ENCODE measurements at places on chromosomes 13 and 19.

GRCh38 chr13:104355041-104355670 is 1288.9 kb upstream of the SLC10A2 start:
- DNase-seq = no peak

DNA sequence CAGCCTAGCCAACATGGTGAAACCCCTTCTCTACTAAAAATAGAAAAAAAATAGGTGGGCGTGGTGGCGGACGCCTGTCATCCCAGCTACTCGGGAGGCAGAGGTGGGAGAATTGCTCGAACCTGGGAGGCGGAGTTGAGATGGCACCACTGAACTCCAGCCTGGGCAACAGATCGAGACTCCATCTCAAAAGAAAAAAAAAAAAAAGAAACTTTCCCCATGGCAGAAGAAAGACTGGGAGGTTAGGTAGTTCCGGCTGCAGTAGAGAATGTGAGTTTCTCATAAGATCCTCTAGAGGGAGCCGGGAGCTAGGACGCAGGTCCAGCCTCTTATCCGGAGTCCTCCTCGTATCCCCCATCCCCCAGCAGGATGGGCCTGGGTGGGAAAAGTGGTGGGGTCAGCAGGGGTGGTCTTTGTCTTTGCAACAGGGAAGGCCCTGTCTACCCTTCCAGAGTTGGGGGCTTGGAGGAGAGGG is 13.2 kb upstream of the CREB3L3 start:
- no peak for DNase-seq

- DNase-seq = peak; percentile 26
Measured at GRCh38 chr19:2087621-2088100, 8.5 kb downstream of the MOB3A start.

DNA sequence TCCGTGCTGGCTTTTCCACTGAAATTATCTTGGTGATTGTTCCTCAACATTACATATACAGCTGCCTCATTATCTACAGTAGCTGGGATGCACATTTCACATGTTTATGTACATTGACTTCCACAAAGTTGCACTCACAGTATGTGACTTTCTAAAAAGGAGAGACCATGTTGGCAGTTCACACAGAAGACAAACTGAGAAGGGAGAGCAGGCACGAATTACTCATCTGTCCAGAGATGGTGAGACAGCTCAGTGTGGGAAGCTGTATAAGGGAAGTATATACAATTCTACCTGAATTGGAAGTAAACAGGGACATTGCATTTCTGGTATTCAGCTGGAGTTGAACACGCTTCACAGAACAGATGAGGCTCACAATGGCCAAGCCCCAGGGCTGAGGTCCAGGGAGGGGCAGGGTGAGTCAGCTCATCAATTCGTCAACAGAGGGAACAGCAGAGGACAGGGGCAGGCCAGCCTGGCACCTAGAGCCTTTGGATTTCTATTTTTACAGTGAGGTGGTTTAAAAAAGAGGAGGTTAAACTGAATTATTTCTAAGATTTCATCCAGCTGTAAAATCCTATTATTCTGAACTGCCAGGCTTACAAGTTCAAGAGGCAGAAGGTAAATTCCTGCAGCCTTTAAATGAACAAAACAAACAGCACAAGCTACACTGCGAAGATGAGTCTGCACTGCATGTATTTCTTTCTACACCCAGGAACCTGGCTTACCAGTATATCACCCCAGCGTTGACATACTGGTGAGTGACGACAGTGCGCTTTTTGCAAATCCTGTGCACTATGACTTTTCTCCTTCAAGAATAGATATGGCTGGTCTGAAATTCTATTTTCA is 9.8 kb downstream of the PARP4 start:
- DNase-seq = no peak

DNA sequence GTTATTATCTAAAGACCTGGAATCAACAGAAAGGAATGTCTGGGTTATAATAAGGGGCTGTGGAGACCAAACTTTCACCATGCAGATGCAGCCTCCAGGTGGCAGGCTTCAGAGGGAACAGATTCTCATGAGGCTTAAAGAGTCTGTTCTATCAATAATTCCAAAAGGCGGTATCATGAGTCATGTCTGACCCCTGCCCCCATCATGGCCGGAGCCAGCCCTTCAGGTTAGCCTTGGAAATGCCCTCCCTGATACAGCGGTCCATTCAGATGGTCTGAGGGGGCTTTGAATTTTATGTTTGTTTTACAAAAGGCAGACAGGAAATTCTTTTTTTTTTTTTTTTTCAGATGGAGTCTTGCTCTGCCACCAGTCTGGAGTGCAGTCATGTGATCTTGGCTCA is 21.7 kb upstream of the LAMP1 start:
- DNase-seq = peak; percentile 17

DNA sequence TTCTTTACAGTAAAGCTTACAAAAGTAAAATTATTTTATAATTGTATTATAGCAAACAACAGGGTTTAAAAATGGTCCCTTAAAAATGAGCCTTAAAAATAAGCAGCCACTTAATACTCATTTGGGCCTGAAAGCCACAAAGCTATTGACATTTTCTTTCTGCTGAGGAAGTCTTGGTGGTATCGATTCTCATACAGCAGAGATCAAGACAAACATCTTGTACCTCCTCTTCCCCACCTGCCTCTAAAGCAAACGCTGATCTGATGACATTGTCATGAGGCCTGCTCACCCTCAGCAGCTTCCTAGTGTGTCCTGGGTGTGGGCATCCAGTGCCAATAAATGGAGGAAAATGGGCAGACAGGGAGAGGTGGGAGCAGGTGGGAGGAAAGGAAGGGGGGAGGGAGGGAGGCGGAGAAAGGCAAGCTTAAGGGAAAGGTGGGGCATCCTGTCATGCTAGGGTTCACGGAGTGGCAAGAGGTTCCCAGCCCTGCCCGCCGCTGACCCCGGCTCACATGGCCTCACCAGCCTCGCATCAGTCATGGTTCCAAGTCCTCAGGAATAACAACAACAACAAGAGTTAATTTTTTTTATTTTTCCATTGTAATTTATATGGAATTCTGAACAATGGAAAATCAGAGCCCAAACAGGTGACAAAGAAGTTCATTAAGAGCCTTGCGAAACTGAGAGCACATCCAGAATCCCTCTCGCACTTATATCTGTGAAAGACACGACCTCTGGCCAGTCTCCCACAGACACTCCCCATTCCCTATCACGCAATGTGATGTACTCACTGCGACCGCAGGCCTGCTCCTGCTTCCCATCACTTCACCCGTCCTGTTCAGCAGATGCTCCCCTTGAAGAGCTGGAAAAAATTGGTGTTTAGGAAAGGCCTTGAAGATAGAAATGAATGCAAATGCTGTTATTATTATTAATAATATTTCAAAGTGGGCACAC is 15.1 kb upstream of the ATP11A start:
- no peak for DNase-seq

DNA sequence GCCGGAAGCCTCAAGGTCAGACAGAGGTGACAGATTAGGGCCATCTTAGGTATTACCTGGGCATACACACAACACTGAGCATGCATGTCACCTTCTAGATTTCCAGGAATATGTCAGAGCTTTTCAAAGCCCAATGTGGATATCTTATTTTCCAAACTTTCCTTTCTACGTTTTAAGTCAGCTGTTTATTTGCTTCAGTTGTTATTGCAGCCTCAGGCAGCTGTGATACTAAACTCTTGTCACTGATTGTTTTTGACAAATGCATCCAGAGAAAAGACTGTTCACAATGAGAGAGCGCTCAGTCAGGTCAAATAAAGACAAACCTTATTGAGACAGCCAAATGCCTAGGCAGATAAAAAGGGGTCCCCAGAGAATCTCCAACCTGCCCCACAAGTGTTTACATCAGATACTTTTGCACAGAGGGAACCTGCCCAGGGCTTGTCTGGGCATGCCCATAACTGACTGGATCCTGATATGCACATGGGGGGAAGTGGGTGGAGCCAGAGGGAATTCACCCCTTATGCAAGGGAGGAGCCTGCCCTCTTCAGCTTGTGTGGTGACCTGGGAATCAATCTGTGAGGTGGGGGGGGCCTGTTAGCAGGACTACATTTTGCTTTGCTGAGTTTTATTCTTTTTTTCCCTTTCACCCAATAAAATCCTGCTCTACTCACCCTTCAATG is 28.5 kb downstream of the MED4 start:
- DNase-seq = no peak

DNA sequence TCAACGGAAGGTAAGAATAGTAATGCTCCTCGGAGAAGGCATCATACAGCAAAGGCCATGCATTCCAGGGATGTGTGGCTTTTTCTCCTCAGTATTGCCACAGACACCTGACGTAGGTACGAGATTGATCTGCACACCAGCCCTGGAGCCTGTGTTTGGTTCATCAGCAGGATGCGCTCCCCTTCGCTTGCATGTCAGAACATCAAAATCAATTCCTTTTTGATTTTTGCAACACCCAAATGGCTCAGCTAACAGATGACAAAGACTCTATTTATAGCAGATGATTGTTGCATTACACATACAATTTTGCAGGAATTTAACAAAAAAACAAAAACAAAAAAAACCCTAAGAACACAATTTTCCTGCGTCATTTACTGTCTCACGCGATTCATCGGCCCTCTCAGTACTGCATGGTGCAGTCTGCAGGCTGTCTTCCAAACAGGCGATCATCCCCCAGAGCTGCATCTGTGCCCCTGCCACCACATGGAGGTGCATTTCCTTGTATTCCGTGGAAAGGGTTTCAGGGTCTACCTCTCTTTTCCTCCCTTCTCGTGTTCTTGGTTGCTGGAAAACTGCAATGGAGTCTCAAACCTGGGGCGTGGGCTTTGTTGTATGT is 207.3 kb downstream of the TEX29 start:
- DNase-seq = no peak

DNA sequence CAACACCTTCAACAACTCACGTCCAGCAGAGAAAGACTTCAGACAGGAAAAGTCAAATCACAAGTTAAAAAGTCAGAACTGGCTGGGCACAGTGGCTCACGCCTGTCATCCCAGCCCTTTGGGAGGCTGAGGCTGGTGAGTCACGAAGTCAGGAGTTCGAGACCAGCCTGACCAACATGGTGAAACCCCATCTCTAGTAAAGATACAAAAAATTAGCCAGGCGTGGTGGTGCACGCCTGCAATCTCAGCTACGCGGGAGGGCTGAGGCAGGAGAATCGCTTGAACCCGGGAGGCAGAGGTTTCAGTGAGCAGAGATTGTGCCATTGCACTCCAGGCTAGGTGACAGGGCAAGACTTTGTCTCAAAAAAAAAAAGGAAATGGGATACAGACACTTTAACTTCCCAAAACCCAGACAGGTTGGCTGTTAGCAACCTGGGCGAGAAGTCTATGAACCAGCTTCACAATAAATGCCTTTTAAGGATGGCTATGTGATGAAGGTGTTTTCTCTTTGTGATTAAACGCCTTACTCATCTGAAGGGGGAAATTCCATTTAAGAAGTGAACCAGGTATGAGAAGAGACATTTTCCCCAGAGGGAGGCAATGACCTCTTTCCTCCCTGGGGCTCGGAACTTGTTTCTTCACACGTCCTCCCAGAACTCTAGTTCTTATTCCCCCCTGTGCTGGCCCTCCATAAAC is 80.4 kb downstream of the INSR start:
- DNase-seq = no peak

GRCh38 chr13:110885966-110886869 is 28.7 kb downstream of the ANKRD10 start:
- DNase-seq = no peak

- no peak for DNase-seq
Measured at GRCh38 chr13:26540334-26540733, 17.1 kb upstream of the WASF3 start.
